ENCODE measurements at places on chromosomes 2 and 18.

DNA sequence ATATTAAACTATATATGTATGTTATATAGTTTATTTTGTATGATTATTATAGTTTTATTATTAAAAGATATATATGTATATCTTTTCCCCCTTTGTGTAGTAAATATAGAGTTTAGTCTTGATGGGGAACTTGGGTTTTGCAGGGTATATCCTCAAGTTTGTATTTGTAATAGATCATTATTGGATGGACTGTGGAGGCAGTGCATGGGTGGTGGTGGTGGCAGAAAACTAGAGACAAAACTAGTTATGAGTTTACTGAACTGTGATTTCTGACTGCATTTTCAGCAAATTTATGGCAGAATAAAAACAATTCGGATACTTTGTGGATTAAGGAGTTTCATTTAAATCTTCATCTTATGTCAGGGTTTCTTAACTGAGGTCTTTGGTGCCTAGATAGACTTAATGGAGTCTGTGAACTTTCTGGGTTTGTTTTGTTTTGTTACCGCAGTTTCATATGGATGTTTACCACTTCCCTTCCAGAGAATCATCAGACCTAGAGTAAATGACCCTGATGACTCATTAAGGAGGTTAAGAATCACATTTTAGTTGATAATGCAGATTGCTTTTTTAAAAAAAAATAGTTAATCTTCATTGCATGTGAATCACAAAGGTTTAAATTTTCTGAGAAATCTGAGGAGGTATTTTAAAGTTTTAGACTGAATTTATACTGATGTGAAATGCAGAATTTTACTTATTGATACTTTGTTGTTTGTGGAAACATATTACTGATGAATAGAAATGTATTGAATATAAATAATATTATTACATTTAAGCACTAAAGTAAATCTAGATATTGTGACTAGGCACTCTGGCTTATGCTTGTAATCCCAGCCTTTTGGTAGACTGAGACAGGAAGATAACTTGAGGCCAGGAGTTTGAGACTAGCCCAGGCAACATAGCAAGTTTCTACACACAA lies 14.5 kb downstream of the EPC2 start:
- DNase-seq, result no peak

DNA sequence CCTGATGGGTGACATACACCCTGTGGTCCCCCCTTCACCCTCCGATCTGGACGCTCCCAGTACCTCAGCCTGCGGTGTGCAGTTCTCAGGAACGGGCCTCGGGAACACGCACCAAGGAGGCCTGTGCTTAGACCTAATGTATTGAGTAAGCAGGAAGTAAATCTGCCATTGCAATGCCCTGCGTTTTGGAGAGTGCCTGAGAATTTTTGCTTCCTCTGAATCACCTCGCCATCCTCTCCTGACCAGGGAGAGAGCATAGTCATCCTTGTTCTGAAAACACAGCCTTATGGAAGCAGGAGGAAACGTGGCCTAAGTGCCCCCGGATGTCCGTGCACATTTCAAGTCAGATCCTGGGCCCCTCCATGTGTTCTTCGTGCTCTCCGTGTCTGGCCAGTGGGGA lies 272.2 kb downstream of the NDUFA10 start:
- DNase-seq, result no peak

GRCh38 chr2:14952400-14952963 lies 320.0 kb downstream of the LRATD1 start:
- DNase-seq, result no peak

DNA sequence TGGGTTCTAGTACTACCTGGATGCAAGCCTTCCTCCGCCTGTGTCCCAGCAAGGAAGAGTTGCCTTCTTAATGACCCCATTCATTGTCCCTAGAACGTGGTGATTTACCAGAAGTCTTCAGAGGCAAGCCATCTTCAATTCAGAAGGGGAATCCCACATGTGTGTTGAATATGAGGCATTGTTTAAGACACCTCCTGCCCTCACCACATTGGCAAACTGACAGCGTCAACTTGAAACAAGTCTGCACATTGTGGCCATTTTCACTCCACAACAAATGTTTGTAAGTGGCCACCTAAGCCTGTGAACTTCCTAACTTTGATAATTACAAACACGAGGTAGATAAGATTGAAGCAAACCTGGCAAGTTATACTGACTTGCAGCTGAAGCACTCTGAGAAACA lies 83.7 kb downstream of the TCF7L1 start:
- DNase-seq, result no peak

- no peak for DNase-seq
These were observed 293.2 kb upstream of the FIGN start for GRCh38 chr2:164028814-164029534.

GRCh38 chr2:176638167-176639015 lies 369.1 kb downstream of the MTX2 start:
- DNase-seq, result no peak

DNA sequence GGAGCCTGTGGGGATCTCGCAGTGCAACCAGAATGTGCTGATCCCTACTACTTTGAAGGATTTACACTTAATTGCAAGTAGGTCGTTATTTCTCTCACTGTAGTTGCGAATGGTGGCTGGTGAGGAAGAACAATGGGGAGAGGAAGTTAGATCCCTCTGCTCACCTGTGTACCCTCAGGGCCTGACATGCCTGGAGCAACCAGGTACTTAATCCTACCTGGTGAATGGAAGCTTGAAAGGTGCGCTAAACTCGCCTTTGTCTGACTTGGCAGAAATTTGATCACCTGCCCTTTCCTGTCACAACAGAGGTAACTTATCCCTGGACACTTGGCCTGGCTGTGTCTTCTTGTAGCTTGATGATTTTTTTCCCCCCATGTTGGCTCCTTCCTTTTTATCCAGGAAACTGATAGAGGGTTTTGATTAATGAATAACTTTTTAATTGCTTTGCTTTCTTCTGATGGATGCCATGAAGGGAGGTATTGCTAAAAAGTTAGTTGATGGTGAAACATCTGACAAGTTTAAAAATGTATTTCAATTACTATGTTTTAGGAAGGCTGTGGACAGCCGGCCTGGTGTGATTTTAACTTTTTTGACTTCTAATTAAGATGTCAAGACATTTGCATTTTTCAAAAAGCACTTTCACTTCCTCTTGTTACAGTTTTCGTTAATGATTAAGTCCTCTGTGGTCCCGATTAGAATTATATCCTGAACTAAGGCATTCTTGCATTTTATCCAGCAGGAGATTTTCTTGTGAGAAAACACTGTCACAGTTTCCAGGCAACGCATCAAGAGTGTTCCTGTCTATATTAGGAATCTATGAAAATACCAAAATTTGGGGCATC lies 9.2 kb downstream of the SGPP2 start:
- DNase-seq, result no peak

DNA sequence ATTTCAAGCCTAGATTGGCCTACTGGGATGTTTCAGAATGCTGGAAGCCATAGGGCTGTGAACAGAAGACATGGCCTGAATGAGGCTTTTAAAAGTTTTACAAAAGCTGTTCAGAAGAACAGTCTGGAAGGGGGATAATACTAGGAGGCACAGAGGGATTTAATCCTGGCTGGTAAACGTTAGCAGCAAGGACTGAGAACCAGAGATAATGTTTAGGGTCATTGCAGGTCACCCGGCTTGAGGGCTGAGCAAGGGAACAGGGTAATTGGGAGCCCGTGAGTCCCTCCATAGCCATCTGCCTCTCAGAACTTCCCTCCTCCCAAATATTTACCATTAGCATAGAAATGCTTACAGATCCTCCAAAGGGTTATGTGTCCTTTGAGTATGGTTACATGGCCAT lies 765.4 kb downstream of the TMEM182 start:
- no peak for DNase-seq
